ENCODE measurements at places on chromosomes 5 and 9.

GRCh38 chr5:133977858-133978257 lies 9.4 kb upstream of the C5orf15 start:
- DNase-seq: no peak

GRCh38 chr5:72648480-72648879 lies 141.3 kb upstream of the ZNF366 start:
- DNase-seq: no peak

- no peak for DNase-seq
Measured at GRCh38 chr9:119588874-119589744, 219.9 kb upstream of the BRINP1 start.

- DNase-seq: no peak
Measured at GRCh38 chr5:50564079-50564478, 102.4 kb upstream of the PARP8 start.

DNA sequence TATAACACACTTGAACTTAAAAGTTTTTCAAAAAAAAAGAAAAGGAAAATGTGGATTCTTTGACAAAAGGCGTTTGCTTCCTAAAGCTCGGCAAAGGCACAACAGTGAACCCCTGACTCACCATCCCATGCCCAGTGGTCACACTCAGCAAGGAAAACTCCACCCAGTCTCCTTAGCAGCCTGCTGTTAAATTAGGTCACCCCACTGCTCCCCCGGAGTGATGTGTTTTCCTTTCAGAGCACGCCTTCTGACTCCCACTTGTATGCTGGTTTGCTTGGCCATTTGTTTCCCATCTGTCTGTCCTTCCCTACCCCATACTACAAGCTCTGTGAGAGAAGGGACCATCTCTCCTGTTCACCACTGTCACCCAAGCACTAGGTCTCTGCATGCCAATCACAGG lies 23.8 kb downstream of the RETREG1 start:
- DNase-seq: no peak

DNA sequence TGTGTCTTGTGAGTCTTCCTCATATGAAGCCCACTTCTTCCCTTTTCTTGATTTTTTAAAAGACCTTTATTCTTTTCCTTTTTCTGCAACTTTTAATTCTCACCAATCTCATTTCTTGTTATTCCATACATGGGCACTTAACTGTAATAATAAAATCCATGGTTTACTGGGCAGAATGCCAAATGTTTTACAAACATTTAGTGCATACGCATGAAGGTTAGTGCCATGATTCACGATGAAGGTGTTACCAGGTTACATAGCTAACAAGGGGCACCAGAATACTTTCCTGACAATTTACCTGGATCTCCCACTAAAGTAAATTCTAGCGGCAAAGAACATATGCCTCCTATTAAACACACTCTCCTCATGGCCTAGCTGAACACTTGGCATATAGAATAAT lies 28.5 kb downstream of the MAN2A1 start:
- DNase-seq: no peak

GRCh38 chr5:123937230-123937629 lies 425.3 kb downstream of the CSNK1G3 start:
- no peak for DNase-seq

- no peak for DNase-seq
Measured at GRCh38 chr9:129751841-129752801, 721 bp downstream of the PTGES start.

GRCh38 chr9:131447148-131447547 lies 53.3 kb downstream of the PRRC2B start:
- no peak for DNase-seq

DNA sequence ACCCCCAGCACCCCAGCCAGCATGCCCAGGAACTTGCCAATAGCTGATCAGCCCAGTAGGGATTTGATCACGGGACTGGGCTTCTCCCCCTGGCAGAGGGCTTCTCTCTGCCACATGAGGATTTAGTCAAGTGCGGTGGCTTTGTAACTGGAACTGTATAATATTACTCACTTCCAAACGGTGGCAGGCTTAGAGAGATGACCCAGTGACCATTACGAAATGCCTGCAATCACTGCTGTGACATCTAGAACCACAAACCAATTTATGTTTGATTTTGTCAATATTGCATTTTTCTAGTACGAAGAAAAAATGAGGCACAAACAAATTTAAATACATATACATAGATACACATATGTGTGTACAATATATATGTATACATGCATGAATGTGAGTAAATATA lies 192.1 kb downstream of the ERCC6L2 start:
- DNase-seq: no peak
